HepG2 (cell line): ENCODE measurements at places on chromosomes 7 and 10.
A peak's percentile ranks its signal among the peaks of the same experiment; 100 is the strongest.

- no peak for DNase-seq
- H3K36me3 ChIP-seq = no peaks in the 10 kb centered on the region
- H3K4me1 ChIP-seq = peaks cover 13% of the 10 kb centered on the region
- no peaks in the 10 kb centered on the region for H3K27me3 ChIP-seq
- H3K4me3 ChIP-seq = no peak within 1 kb of the TSS
Observed at GRCh38 chr7:77199013-77199966, at the start of gene FGL2. Gene FGL2, minus strand, starts transcription at chr7:77199819. Its CDS starts 26 bp downstream, at chr7:77199793.

DNA sequence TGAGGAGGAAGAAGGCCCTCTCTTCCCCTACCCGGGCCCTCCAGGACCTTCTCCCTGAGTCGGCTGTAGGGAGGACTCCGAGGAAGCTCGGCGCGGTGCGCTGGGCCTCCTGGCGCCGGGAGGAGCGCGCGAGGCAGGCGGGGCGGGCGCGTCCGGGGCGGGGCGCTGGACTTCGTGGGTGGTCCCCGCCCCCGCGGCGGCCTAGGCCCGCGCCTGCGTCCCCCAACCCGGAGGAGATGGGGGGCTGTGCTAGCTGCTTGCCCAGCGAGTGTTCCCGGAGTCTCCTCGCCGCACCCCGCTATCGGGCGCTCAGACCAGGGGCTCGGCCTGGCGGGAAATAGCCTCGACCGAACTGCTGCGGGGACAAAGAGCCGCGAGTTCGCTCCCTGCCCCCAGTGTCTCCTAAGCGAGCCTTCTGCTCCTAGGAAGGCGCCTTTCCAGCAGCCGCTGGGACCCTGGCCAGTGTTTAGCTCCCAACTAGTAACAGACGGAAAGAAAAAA, 19.2 kb upstream of the SMO start:
- no peak overlapping the region for H3K4me3 ChIP-seq
- no peaks in the 10 kb centered on the region for H3K4me1 ChIP-seq
- DNase-seq = no peak
- no peaks in the 10 kb centered on the region for H3K27me3 ChIP-seq
- no peak overlapping the region for H3K27ac ChIP-seq

DNA sequence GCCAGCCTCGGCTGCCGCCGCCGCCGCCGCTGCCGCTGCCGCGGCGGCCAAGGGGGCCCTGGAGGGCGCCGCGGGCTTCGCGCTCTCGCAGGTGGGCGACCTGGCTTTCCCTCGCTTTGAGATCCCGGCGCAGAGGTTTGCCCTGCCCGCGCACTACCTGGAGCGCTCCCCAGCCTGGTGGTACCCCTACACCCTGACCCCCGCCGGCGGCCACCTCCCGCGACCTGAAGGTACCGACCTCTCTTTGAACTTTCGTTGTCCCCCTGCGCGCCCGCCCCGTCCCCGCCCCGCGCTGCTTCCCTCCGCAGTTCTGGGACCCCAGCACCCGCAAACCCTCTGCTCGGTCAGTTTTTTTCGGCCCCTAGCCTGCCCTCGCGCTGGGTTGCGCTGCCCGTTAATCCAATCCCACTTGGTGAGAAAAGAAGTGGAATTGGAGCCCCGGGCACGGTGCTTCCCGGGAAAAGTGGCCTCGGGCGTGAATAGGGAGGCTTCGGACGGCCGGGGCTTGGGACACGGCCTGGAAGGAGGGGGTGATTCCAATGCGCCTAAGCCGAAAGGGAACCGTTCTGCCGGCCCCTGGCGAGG, 543 bp downstream of the HMX3 start:
- H3K36me3 ChIP-seq = no peaks in the 10 kb centered on the region
- H3K27me3 ChIP-seq = peaks cover 18% of the 10 kb centered on the region; the same call in 1 of the 2 replicates
- no peak for DNase-seq
- peaks cover 60% of the 10 kb centered on the region for H3K4me1 ChIP-seq
- peak overlapping the region; percentile 37 for H3K4me3 ChIP-seq
- no peak overlapping the region for H3K27ac ChIP-seq

DNA sequence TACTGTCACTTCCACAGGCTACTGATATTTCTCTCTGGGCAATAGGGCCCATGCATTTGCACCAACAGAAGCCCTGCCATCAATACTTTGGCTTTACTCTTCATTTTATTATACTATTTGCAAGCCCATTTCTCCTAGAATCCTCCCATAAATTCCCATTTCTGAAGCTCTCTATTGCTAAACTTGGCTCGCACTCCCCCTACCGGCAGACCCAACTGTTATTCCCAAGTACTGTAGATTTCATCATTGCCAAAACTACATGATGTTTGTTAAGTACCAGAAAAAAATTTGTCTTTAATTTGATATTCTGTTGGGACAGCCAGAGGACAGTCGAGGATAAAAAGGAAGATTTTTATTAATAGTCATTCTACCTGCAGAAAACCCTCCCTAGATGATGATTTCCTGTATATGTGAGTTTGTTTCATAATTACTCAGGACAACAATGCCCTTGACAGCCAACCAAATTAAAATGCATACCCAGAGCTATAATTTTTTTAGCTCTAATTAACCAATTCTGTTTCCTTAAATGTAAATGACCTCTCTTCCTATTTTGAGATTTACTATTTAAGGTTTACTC, 298.6 kb downstream of the REEP3 start:
- DNase-seq = peak; percentile 33
- no peaks in the 10 kb centered on the region for H3K27me3 ChIP-seq
- no peak overlapping the region for H3K4me3 ChIP-seq
- H3K4me1 ChIP-seq = no peaks in the 10 kb centered on the region

- H3K4me1 ChIP-seq = no peaks in the 10 kb centered on the region
- peaks cover 29% of the 10 kb centered on the region; the same call in 2 of the 3 replicates for H3K27me3 ChIP-seq
- H3K27ac ChIP-seq = no peak overlapping the region
- no peaks in the 10 kb centered on the region for H3K36me3 ChIP-seq
Observed at GRCh38 chr10:101103430-101103829, 27.7 kb upstream of the TLX1 start.

- H3K27ac ChIP-seq = no peak overlapping the region
- H3K27me3 ChIP-seq = no peaks in the 10 kb centered on the region
Observed at GRCh38 chr7:114969096-114969495, 47.2 kb downstream of the MDFIC start.

GRCh38 chr10:128268015-128268722, 141.9 kb upstream of the MKI67 start:
- no peaks in the 10 kb centered on the region for H3K4me1 ChIP-seq
- H3K27ac ChIP-seq = no peak overlapping the region
- no peaks in the 10 kb centered on the region for H3K36me3 ChIP-seq
- peaks cover 55% of the 10 kb centered on the region for H3K27me3 ChIP-seq
- H3K4me3 ChIP-seq = no peak overlapping the region
- DNase-seq = peak; percentile 33

DNA sequence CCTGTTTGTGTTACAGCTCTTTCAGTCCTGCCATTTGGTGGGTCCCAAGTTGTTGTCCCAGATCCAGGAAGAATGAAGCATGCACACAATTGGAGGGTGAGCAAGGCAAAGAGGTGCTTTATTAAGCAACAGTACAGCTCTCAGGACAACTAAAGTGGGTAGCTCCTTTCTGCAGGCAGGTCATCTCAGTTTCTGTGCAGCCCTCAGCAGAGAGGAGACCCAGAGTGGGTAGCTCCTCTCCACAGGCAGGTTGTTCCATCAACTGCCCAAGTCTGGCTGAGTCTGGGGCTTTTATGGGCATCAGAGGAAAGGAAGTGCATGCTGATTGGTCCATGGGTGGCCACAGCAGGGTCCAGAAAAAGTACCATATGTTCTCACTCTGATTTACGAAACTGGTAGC, 624.5 kb downstream of the LRMDA start:
- no peak overlapping the region for H3K4me3 ChIP-seq
- H3K4me1 ChIP-seq = peaks cover 43% of the 10 kb centered on the region
- no peak for DNase-seq
